ENCODE measurements at places on chromosomes 6 and 20.
A peak's percentile ranks its signal among the peaks of the same experiment; 100 is the strongest.

DNA sequence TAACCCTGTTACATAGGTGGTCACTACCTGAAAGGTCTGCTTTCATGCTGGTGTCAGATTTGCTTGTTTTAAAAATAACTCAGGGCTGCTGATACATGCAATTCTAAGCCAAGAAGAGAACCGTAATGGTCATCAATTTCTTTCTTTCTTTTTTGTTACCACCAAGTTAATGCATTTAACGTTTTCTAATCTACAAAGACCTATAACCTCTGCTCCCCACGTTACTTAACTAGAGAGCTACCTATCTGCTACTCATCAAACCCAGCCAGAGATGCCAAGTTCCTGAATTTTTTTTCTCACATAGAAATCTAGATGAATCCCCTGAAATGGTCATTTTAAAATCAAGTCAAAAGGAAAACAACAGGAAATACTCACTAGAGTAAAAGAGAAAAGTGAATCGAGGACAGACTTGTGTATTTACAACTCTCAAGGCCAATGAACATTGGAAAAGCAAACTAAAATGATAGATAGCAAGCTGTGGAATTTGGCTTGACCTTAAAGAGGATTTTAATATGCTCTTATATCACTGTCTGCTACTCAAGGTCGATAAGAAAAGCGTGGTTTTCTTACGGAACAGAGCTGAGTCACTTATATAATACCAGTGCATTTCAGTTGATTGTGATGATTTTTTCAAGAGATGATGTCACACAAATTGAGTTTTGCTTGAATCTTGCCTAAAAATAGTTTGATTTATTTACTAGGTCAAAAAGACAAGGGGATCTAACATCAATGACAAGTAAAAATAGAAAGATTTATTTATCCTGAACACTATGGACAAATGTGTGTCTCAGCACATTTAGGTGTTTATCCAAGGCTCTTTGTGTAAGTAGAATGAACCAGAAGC is 67.9 kb downstream of the SGK1 start:
- DNase-seq, result no peak

DNA sequence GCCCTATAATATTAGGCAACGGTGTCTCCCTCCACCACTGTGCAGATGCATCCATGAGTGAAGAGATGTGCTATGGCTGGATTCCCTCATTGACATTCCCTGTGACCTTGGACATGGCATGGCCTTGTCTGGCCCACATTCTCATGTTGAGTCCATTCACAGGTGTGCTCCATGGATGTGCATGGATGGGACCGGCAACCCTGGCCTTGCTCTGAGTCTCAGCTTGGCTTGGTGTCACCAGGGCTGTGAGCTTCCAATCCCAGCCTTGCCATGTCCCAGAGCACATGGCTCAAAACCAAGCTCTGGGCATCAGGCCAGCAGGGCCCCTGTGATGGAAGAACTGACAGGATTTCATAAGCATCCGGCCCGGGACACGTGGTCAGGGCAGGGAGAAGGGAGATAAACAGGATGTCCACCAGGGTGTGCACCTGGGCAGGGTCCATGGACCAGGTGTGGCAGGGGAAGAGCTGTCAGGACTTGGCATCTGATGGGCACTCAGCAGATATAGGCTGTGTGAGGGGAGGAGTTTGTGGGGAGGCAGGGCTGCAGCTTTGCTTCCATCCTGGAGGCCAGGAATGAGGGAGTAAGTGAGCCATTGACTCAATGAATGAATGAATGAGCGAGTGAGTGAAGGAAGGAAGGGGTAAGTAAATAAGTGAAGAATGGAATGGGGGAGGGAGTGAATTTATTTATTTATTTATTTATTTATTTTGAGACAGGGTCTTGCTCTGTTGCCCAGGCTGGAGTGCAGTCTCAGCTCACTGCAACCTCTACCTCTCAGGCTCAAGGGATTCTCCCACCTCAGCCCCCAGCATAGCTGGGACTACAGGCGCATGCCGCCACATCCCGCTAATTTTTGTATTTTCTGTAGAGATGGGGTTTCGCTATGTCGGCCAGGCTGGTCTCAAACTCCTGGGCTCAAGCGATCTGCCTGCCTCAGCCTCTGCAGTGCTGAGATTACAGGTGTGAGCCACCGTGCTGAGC is 15.7 kb downstream of the NRSN2 start:
- peak; percentile 94 for DNase-seq

- no peak for DNase-seq
Observed at GRCh38 chr20:33919653-33920052, 74.1 kb upstream of the RALY start.

- no peak for DNase-seq
Observed at GRCh38 chr6:40958738-40959137, 80.3 kb downstream of the UNC5CL start.

- DNase-seq, result no peak
Observed at GRCh38 chr6:106254636-106255035, 70.9 kb downstream of the ATG5 start.

- no peak for DNase-seq
Observed at GRCh38 chr20:13809373-13809772, 24.5 kb downstream of the NDUFAF5 start.

GRCh38 chr20:40746251-40746650 is 57.2 kb upstream of the MAFB start:
- no peak for DNase-seq

GRCh38 chr6:137958811-137959565 is 91.9 kb downstream of the TNFAIP3 start:
- no peak for DNase-seq

DNA sequence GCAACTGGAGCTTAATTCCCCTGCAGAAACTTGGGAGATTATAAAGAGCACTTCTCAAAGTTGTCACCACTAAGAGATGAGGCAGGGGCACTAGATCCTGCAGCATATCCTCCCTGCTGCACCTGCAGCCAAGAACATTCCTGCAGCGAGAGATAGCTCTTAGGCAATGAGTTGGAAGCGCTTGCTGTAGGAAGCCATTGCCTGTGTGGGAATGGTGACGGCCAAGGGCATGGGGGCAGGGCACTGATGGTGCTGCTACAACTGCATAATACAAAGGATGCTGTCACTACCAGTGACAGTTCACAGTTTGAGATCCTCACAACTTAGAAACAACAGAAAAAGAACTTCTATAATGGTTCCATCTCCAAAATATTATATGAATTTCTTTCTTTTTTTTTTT is 89.9 kb downstream of the CDS2 start:
- DNase-seq, result no peak

GRCh38 chr6:122014961-122015360 is 384.5 kb upstream of the HSF2 start:
- no peak for DNase-seq

GRCh38 chr6:17336425-17336824 is 55.3 kb downstream of the RBM24 start:
- DNase-seq, result no peak

DNA sequence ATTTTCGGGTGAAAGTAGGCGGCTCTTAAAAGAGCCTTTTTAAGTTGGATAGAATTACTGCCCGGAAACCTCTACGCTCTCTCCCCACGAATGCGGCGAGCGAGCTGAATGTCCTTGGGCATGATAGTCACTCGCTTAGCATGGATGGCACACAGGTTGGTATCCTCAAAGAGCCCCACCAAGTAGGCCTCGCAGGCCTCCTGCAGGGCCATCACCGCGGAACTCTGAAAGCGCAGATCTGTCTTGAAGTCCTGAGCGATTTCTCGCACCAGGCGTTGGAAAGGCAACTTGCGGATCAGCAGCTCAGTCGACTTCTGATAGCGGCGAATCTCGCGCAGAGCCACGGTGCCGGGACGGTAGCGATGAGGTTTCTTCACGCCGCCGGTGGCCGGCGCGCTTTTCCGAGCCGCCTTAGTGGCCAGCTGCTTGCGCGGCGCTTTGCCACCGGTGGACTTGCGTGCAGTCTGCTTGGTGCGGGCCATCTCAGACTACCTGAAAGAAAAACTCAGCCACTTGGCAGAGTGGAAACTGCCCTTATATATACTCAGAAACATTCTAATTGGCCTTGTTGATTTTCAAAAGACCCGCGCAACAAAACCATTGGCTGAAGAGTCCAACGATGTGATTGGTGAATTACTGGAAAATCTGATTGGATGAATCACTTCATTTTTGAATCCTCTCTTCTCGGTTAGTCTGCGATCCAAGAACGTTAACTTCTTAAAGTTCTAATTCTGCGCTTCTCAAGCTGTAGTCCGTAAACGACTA is 93.9 kb upstream of the BTN3A2 start:
- DNase-seq, result peak; percentile 89

DNA sequence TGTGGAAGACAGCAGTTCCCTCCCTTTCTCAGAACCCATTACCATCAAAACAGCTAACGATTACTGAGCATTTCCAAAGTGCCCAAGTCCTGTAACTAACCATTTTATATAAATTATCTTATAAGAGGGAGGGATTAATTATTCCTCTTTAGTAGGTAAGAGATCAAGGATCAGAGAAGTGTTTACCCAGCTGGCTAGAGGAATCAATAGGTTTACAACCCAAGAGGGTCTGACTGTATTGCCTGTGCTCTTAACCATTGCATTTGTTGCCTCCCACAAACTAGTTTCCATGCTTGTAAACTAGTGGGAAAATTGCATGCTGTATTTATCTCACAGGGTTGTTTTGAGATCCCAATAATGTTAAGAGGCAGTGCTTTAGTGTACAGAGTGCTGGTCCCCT is 3.7 kb upstream of the DBNDD2 start:
- DNase-seq, result no peak

DNA sequence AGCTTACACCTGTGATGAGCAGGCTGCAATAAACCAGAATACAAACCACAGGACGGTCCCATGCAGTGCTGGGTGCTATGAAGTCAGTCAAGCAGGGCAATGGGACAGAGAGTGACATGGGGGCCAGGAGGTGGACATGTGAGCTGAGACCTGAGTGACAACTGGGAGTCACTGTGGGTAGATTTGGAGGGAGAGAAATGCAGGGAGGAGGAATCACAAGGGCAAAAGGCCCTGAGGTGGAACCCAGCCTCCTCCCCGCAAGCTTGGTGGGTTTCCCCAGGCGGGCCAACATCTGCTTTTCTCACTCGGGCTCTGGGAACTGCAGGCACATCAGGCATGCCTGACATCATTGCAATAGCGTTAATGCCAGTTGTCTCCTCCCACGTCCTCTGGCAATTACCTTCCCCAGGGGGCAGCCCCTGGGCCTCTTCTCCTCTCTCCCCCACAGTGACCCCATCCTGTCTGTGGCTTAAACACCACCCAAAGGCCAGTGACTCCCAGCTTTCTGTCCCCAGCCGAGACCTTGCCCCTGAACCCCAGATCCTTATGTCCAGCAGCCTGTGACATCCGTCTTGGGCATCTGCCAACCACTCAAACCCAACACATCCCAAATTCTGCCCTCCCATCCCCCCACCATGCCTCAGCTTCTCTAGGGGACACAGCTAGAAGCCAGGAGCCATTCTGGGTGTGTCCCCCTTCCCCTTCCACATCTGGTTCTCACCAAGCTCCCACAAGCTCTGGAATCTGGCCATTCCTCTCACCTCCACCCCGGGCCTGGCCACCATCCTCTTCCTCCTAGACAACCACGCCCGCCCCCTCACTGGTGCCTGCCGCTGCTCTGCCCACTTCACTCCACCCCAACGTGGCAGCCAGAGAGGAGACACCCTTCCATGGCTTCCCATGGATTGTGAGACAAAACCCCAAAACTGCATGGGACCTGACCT is 28.2 kb downstream of the PDRG1 start:
- no peak for DNase-seq

DNA sequence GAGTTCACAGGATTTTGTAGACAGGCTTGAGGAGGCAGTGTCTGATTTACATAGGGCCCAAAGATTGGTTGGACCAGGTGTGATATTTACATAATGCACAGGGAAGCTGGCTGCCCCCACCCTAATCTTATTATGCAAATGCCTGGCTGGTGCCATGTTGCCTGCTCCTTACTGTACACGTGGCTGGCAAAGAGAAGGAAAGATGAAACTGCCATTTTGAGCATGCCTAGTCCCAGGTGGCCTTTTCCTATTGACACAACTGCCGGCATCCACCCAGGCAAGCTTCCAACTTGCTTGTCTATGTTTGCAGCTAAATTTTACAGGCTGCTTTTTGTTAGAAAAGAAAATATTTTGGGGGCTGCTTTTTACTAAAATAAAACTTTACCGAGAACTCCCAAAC is 174.6 kb downstream of the LMBRD1 start:
- peak; percentile 85 for DNase-seq

GRCh38 chr6:31270788-31271640 is 878 bp downstream of the HLA-C start:
- DNase-seq, result no peak

GRCh38 chr6:106106276-106107042 is 20.3 kb downstream of the PRDM1 start:
- DNase-seq, result no peak

GRCh38 chr6:95529762-95530161 is 47.6 kb upstream of the MANEA start:
- DNase-seq, result no peak

DNA sequence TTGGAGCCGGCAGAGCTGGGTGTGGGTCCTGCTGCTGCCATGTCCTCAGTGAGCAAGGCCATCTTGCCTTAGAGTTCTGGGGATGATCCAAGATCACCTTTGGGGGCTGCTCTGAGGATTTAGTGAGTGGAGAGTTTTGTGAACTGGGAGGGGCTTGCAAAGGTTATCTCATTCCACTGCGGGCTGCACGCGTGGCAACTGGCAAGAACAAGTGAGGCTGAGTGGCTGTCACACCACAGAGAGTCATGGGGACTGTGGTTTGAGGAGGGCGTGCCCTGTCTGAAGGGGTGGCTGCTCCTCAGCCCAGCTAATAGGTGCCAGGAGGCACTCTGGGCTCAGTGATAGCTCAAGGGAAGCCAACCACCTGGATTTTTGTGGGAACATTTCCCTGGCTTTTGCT is 37.6 kb downstream of the TTLL9 start:
- DNase-seq, result no peak

DNA sequence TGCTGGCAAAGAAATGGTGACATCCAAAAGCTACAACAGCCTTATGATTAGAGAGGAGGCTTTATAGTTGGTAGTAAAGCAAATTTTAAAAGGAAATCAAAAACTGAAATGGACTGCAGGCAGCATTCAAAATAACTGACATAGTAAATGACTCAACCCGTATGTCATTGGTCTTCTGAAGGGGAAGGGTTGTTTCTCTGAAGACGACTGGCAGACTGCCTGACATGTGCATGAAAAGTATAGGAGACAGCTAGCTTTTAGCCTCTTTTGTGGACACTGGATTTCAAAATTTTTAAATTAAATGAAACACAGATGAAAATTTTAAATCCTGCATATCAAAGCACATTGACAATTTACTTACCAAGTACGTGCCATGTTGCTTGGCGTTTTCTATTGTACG is 90.7 kb downstream of the TRMT6 start:
- no peak for DNase-seq

DNA sequence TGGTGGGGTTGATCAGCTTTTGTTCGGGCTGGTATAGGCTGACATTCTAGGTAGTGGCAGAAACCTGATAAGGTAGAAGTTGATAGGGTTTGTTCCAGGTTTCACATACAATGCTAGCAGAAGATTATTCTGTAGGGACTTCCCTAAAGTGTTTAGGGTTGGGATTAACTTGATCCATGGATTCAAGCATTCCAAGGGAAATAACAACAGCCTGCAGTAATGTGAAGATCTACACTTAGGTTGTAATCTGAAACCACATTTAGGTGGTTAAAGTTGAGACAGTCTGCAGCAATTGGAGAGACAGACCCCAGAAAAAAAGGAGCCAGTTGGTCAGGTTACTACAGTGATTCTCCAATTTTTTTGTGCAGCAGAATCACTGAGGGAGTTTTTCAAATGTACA is 56.1 kb downstream of the GJA1 start:
- DNase-seq, result no peak

Measured in NCI-H2171 (cell line).